Activated naive CD4-positive, alpha-beta T cell treated with anti-CD3 and anti-CD28 coated beads, Interleukin-2, amount 50 U/mL, for 72 hours (primary cell): ENCODE measurements at places on chromosomes 6 and 20.
A peak's percentile ranks its signal among the peaks of the same experiment; 100 is the strongest.

DNA sequence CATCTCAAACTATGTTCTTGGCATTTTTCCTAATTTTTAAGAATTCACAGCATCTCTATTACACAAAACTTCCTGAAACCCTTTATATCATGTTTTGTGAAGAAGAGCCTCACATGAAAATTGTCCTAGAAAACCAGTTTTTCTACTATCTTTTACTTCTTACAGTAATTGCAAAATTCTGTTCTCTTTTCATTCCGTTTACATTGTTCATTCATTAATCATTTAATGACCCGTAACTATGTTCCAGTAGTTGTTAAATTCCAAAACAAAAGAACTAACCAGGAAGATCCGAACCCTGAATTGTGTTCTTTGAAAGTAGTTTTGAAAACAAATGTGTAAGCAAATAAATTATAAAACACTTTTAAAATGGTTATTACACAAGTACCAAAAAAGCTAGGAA, 597.0 kb downstream of the EYS start:
- no peak for DNase-seq

- no peak for DNase-seq
These were observed 40.4 kb downstream of the DNAAF9 start for GRCh38 chr20:3367089-3367488.

DNA sequence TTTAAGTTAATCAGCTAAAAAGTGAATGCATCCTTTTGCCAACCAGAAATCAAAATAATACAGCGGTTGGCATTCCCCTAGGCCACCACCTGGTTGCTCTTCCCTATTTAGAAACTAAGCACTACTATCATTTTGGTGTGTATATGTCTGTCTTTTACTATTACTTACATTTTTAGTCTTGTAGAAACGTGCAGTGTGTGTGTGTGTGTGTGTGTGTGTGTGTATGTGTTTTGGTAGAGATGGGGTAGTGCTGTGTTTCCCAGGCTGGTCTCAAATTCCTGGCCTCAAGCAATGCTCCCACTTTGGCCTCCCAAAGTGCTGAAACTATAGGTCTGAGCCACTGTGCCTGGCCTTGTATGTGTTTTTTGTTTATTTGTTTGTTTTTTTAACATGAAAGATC, 27.4 kb downstream of the MYO6 start:
- no peak for DNase-seq

DNA sequence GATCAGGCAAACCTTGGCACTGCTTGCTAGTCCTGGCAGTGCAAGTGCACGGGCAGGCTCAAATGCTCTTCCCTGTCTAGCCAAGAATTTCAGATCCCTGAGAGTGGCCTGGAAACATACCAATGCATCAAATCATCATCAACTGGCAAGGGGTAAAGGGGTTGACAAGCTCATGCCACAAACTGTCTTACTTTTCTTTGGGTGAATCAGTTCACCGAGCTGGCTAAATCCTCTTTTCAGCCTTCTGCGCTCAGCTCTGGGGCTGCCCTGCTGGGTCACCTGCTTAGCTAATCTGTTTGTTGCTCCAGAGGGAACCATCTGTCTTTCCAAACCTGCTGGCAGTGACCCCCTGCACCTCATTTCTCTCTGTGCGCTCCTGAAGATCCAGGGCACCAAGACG, 59.5 kb downstream of the LYRM4 start:
- no peak for DNase-seq

DNA sequence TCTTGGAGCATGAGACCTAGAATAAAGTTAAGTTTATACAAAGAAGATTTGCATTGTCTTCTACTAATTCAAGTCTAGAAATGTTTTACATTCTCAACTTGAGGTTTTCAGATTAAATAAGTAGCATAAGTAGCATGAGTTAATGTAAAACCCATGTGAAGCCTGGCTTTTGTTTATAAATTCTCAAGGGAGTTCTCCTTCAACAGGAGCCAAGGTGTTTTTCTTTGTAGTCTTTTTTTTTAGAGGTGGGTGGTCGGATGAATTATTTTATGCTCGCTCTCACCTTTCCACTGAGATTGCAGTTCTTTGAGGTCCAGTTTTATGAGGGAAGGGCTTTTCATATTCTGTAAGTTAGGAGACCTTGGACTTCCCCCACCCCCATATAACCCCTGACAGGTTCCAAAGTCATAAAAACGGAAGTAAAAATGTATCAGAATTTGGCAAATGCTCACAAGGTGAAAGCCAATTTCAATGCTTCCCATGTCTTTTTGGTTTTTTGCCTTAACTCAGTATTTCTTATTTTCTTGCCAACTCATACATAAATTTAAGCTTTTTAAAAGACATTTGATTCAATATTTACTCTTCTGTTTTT, 244.3 kb upstream of the ASCC3 start:
- DNase-seq, result no peak

- DNase-seq, result peak; percentile 1
These were observed 213.2 kb downstream of the ERMARD start for GRCh38 chr6:169964486-169965180.

DNA sequence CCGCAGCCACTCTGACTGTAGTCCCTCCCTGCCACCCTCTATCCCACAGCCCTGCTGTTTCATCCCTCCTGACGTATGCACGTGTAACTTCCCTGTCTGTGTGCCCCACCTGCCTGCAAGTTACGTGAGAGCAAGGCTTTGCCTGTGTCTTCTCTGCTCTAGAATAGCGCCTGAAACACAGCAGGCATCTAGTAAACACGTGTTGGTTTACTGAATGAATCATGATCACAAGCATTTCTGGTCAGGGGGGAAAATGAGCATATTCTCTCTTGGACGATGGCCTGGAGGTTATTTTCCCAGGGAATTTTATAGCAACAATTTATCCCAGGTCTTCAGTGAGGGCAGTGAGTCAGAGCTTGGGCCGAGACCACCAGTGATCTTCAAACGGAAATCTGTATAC, 38.3 kb downstream of the PSMG4 start:
- no peak for DNase-seq

DNA sequence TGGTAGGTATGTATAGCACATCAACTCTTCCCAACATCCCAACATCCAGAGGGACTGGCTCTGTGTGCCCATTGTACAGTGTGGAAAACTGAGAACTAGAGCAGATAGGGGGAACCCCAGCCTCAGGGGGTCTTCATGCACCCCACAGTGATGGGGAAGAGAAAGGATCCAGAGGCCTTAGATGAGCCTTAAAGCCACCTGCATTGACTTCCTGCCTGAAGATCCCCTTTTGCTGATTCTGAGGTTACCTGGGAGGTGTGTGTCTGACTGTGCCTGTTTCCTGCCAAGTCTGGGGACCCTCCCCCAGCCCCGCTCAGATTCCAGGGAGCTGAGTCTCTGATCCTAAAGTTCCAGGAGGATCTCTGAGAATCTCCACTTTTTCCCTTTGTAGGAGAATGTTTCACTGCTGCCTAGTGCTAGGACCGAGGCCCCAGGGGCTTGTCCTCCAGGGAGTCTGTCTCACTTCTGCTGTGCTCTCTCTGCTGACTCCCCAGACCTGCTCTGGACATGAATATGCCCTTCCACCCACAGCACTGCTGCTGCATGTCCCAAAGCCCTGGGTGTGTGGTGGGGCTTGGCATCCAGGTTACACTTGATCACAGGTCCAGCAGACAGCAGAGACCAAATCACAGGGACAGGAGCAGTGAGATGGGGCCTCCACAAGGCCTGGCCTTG, 12.8 kb upstream of the PGC start:
- no peak for DNase-seq

GRCh38 chr6:91464201-91464600, 877.3 kb upstream of the MAP3K7 start:
- no peak for DNase-seq

- DNase-seq, result no peak
These were observed 11.6 kb upstream of the MTG2 start for GRCh38 chr20:62171245-62171644.

DNA sequence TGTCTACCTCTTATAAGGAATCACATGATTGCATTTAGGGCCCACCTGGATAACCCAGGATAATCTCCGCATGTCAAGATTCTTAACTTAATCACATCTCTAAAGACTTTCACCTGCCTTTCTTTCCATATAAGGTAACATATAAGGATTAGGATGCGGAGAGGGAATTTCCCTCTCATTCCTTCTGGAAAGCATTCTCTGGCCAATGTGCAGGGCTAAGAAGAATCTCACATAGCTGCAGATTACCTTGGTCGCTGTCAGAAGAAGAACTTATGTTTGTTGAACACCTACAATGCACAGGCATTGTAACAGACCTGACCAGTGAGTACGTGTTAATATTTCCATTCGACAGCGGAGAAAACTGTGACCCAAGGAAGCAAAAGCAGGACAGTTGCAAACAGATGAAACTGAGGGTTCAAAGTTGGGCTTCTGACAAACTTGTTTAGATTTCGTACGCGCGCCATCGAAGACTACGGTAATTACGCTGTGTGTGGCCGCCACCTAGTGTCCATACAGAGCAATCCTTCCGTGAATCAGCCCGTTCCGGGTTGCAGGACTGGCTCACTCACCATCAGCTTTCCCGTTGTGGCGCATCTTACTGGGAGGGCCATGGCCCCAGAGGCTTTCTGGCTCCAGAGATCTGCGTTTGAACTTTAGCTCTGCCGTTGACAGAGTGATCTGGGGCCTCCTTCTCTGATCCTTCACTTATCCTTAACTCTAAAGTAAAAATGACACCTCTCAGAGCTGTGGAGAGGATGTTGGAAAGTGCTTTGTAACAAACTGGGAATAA, 9.5 kb downstream of the C20orf202 start:
- no peak for DNase-seq

DNA sequence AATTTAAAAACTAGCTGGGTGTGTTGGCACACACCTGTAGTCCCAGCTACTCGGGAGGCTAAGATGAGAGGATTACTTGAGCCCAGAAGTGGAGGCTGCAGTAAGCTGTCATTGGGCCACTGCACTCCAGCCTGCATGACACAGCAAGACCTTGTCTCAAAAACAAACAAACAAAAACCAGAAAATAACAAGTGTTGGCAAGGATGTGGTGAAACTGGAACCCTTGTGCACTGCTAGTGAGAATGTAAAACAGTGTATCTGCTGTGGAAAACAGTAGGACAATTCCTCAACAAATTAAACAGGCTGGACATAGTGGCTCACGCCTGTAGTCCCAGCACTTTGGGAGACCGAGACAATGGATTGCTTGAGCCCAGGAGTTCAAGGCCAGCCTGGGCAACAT, 3.5 kb downstream of the UQCC1 start:
- no peak for DNase-seq

DNA sequence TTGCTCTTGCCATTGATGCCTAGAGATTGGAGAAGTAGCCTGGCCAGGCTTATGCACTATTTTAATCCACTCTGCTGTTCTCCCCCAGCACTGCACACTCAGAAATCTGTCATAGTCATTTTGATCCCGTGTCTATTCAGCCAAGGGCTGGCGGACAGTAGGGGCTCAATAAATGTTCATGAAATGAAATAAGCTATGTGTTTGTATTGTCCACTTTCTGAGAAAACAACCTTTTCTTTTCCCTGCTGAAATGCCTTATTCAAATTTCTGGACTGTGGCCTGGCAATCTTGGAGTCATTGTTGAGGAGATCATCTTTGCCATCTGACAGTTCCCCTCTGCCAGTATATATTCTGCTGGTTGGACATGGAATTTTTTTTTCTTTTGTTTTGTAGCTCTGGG, 550.4 kb upstream of the MAP3K7 start:
- no peak for DNase-seq

- DNase-seq, result no peak
These were observed 27.8 kb upstream of the TTPAL start for GRCh38 chr20:44447827-44448419.

DNA sequence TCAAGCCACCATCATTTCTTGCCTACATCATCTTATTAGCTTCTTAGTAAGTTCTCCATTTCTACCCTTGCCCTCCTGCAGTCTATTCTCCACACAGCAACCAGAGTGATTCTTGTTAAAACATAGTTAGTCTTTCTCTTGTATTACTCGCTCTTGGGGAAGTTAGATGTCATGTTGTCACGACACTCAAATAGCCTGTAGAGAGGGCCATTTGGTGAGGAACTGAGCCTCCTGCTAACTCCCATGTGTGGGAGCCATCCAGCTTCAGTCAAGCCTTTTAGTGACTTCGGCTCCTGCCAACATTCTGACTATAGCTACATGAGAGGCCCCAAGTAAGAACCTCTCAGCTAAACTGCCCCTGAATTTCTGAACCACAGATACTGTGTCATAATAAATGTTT, 395.4 kb downstream of the CDC5L start:
- no peak for DNase-seq

- no peak for DNase-seq
These were observed 19.4 kb upstream of the CLDN20 start for GRCh38 chr6:155244434-155244833.

DNA sequence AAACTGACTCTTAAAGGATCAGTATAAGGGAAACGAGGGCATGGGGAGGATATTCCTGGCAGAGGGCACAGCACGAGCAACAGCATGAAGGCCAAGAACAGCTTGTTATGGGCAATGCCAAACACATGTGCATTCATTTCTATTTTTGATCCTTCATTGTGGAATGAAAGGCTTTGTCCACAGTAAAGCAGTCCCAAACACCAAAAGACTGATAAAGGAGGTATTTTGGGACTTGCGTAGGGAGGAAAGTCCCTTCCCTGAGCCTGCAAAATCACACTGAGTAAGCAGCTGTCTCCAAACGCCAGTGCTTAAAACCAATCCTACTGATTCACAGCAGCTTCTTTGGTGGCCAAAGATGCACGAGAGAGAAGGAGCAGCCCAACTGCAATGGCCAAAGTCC, 138.2 kb downstream of the UNC5CL start:
- DNase-seq, result no peak
